ENCODE measurements at places on chromosomes 4 and X.

GRCh38 chr4:8205241-8205707, 6.2 kb downstream of the SH3TC1 start:
- DNase-seq, result no peak

GRCh38 chr4:126790633-126791032, 842.1 kb upstream of the INTU start:
- no peak for DNase-seq

- DNase-seq, result no peak
These were observed 16.0 kb downstream of the ARHGAP10 start for GRCh38 chr4:147747787-147748454.

DNA sequence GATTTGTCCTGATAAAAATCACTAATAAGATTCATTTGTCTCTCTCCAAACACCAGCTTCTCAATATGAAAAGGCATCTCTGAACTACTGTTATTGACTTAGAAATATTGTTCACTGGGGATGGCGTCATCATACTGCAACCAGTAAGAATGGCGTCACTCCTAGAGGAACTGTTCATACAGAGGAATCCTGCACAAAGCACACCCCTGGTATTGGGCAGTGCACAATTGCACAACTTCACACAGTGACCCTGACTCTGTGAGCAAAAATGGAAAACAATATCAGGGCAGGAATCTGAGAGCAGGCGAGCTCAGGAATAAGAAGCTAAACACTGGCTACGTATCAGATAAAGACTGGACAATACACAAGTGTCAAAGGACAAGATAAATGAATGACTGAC, 66.7 kb upstream of the PNPLA4 start:
- no peak for DNase-seq

DNA sequence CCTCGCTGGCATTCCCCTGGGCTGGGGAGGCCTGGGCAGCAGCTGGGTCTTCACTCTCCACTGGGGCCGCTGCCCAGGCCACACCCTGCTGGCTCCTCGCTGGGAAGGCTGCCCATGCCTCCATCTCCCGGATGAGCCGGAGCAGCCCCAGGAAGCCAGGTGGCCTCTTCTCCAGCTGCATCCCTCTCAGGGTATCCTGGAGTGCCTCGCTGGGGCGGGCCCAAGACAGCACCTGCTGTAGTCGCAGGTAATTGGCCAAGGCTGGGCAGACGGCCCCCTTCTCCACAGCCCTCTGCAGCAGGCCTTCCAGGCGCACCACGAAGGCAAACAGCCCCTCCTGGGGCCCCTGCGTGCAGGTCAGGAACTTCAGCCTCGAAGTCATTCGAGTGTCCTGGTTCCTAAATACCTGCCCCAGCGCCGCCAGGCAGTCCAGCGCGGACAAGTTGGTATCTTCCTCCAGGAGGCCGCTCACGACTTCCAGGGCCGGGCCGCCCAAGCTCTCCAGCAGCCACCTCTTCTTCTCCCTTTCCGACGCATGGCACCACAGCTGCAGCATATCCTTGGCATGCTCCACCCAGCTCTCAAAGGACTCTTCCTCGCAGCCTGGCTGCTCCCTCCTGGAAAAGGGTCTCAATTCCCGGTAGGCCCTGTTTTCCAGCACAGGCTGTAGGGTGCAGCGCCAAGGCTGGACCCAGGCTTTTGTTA, 3.7 kb downstream of the PNMA6E start:
- no peak for DNase-seq

- DNase-seq, result no peak
These were observed 15.9 kb upstream of the MAP9 start for GRCh38 chr4:155392481-155393184.

Data from activated CD4-positive, alpha-beta T cell treated with anti-CD3 and anti-CD28 coated beads, Interleukin-2, amount 50 U/mL, for 24 hours (primary cell).